ENCODE measurements at places on chromosomes 1 and 21. TPM values are rescaled to one million over a fixed set of nuclear protein-coding genes. Genes with fewer than 3 reads are reported as not detected.
A peak's percentile ranks its signal among the peaks of the same experiment; 100 is the strongest.

RPL11 gene
- 1,213 TPM for total RNA-seq

NSUN4 gene
- total RNA-seq, result 12.2 TPM

MYCL gene
- total RNA-seq, result not detected

HES3 gene
- not detected for total RNA-seq

HTR1D gene
- total RNA-seq, result 0.39 TPM

LYPD8 gene
- total RNA-seq, result 0.84 TPM

PPIH gene
- total RNA-seq, result 99.8 TPM

OLIG2 gene
- not detected for total RNA-seq

PPFIA4 gene
- total RNA-seq, result 2.5 TPM

TDRD5 gene
- not detected for total RNA-seq

DNA sequence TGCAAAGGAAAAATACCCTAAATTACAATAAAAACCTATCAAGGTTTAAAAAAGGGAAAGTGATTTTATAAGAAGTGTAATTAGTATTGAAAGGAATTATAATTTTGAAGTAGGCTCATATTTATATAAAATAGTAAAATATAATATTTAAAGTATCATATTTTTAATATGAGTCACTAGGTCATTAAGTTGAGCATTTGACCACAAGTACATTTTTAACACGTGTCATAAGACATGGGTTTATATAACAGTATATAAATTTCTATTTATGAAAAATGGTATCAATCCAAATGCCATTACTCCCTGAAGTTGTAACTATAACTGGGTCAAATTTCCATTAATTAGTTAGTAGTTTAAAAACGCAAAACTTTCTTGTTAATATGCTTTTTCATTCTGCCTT lies 365.9 kb downstream of the COL11A1 start:
- no peak for DNase-seq

DNA sequence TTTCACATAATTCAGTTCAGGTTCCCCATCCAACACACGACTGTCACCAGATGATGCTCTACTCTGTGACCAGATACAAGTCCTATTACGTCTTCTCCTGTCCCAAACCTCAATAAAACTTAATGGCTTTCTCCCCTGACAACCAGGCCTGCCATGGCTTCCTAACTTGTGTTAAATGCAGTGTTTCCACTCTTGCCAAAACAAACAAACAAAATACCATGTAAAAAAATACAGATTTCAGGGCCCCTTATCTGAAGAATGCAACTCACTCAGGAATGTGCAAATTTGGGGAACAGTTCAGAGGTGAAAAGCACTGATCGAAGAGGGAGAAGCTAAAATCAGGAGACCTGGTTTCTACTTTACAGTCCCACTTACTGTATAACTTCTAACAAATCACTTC lies 863 bp upstream of the NUF2 start:
- no peak for DNase-seq

- DNase-seq, result no peak
Observed at GRCh38 chr1:55035904-55036303, 3.4 kb upstream of the PCSK9 start.

DNA sequence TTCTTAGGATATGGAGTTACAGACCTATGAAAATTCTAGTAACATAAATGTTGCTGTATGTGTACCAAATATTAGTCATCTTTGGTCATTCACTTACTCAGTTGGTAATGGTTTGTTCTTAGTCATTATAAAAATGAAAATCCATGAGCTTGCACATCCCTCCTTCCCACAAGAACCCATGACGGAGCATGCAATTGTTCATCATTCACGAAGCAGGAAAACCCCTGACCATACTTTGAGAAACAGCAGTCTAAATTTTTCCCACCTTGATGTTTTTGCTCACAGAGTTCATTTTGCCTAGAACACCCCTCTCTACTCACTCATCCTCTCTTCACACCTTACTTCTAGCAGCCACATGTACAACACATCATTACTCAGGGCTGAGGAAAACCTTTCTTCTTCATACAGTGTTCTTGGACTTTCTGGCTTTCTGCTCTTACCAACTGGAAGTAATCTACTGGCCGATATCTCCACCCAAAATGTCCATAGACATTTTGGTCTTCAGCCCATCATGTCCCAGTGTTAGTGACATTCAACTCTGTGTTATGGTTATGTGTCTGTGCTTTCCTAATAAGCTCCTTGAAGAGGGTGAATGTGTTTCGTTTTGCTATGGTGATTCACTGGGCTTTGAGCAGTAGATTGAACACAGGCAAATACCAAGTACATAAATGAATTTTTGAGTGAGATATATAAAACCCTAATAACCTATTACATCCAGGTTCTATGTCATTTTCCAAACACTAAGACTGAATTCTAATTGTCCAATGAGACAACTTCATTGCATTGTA lies 189.9 kb downstream of the ZC3H11B start:
- DNase-seq, result peak; percentile 34

DNA sequence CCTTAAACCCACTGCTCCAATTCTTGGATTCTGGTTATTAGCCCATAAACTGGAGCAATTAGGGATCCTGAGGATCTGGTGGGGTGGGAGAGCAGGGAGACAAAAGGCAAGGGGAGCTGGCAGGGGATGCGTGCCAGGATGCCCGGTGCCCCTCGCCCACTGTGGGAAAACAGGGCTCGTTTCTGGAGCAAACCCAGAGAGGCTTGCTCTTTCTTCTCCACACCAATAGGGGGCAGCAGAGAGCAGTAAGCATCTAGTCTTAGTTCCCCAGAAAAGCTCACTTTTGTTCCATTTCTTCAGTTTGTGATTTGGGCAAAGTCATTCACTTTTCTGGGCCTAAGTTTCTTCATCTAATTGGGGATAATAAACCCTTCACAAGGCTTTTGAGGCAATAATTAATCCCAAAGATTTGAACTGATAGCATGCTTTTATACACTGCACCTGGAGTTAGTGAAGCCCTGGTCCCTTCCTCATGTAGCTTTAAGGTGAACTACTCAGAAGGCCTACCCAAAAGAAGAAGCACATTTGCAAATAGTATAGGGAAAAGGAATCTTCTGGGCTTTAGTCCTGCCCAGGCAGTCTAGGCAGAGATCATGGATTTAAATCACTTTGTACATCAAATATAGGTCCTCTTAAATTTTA lies 160.6 kb upstream of the USP24 start:
- DNase-seq, result peak; percentile 53

GRCh38 chr21:26120828-26121227 lies 49.7 kb downstream of the APP start:
- no peak for DNase-seq

DNA sequence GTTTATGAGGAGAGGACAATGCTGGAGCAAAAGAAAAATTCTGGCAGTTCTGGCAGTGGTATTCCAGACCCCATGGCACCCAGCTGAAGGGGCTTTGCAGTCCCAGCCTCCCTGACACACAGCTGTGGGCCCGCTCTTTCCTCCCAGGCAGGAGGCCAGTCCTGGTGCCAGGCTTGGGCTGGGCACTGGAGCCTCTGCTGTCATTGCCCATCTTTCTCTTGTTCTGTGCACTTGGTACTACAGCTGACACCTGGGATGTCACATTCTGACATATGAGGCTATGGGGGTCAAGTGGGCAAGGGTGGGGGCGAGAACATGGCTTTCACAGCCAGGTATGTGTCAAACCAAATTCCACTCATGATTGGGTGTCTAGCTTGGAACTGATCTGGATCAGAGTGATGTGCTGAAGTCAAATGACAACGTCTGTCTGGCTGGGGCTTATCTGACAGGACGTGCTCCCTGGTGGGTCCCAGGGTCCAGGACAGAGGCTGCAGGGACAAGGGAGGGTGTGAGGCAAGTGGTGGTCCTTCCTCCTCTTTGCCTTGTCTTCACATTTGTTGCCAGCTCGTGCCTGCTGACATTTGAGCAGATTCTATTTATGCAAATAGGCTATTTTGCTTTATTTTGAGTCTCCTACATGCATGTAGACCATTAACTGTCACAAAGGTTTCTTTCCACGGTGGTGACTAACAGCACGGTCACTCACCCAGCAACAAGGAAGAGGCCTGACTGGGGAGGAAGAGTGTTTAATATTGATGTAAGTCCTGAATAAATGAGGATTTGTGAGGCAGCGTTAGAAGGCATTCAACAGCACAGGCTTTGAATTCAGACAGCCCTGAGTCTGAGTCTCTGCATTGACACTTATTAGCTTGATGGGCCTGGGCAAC lies 336.3 kb downstream of the PBX1 start:
- DNase-seq, result no peak

- DNase-seq, result peak; percentile 48
Observed at GRCh38 chr1:23905461-23906025, 7.6 kb downstream of the CNR2 start.

- DNase-seq, result no peak
Observed at GRCh38 chr1:31861346-31861745, 45.5 kb upstream of the SPOCD1 start.

DNA sequence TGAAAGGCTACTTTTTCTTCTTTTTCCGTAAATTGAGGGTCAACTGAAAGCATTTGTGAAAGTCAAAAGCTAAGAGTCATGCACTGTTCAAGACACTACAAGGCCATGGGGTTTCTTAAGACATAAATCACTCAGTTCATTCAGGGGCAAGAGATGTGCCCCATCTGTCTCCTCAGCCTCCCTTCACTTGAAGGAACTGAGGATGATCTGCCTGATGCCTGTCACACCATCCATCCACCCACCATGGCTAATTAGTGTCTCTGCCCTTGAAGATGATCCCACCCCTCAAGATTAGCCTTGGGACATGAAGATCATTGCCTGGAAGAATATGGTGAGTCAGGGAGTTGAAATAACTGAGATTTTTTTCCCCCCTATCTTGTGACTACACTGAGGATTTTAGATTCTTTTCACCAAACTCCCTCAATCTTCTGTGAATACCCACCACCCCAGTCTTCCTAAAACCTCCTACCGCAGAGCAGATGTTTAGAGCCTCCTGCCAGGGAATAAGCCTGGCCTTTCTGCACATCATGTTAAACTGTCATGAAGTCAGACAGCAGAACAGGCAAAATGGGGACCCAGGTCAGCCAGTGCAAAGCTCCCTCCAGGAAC lies 88.6 kb upstream of the LMO4 start:
- peak; percentile 41 for DNase-seq

DNA sequence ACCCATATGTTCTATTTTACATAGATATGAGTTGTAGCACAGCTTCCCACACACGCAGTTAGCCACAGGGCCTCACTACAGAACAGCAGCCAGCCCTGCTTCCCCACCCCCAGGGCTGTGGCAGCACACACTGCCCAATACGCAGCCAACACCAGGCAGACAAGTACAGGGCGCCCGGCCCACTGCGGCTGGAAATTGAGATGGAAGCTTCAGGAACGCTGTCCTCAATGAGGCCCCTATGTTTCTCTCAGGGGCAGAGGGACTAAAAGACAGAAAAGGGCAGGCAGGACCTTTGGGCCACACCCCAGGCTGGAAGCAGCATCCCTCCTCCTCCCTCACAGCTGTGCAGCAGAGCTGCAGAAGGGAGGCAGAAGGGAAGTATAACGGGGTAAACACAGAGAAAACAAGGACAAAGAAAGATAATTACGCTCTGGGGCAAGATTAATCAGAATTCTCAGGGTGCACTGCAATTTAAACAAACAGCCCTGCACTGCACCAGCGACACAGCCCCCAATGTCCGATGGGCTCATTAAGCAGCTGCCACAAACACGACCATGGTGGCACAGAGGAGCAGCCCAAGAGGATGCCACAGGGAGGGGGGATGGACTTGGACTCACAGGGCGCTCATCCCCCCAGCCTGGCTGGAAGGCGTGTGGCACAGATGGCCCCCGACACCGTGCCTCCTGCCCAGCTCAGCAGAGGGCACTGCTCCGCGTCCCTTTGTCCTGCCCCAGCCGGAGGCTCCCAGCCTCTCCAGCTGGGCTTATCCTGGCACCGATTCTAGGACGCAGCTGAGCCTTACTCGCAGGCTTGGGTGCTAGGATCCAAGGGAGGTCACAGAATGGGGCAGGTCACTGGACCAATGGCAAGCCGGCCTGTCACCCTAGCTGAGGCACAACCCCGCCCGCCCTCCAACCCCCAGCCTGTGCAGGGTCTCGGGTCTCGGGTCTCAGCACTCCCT lies 14.2 kb downstream of the WDR4 start:
- no peak for DNase-seq

DNA sequence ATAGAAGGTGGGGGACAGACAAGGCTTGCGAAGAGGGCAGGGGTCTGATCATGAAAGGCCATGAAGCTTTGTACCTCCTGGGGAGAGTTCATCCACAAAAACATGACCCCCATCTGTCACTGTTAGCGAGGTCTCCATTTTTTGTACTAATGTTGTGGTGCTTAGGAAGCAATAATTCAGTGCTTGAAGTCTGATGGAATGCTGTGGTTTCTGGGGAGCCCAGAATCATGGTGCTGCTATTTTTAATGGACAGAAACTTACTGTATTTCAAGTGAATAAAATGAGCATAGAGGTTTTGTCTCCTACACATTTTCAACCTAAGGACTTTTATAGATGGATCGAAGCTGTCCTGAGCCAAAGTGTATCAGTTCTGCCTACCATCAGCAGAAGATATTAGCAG lies 28.2 kb upstream of the RGL1 start:
- DNase-seq, result peak; percentile 56

GRCh38 chr1:21523297-21523813 lies 14.1 kb downstream of the ALPL start:
- DNase-seq, result no peak

Data from M059J (cell line).